NCI-H748 treated with DMSO at 0.1 percent for 48 hours (cell line): ENCODE measurements at places on chromosomes 1 and 21.

DNA sequence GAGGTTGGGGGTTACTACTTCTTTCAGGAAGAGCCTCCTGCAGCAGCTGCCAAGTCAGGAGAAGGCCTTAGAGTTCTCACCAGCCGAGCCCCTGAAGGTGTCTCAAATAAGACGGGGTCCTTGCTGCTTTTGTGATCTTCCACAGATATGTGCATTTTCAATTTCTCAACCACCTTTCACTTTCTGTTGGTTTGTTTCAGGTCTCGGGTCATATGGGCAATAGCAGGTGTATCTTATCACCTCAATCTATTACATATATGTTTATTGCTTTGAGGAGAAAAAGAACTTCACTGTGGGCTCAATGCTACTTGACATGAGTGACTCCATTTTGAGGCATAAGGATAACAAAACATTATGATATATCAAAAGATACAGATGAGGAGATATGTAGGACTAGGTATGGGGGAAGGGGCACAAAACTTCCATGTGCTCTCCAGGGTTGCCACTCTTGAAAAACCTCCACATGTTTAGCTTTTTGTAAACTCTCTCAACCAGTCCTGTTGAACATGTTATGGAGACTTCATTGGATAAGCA is 1171.4 kb upstream of the ADGRL2 start:
- no peak for DNase-seq

- DNase-seq, result no peak
Observed at GRCh38 chr21:27569831-27570230, 602.9 kb upstream of the ADAMTS5 start.

- DNase-seq, result no peak
Observed at GRCh38 chr1:73914951-73915350, 283.0 kb downstream of the LRRIQ3 start.

DNA sequence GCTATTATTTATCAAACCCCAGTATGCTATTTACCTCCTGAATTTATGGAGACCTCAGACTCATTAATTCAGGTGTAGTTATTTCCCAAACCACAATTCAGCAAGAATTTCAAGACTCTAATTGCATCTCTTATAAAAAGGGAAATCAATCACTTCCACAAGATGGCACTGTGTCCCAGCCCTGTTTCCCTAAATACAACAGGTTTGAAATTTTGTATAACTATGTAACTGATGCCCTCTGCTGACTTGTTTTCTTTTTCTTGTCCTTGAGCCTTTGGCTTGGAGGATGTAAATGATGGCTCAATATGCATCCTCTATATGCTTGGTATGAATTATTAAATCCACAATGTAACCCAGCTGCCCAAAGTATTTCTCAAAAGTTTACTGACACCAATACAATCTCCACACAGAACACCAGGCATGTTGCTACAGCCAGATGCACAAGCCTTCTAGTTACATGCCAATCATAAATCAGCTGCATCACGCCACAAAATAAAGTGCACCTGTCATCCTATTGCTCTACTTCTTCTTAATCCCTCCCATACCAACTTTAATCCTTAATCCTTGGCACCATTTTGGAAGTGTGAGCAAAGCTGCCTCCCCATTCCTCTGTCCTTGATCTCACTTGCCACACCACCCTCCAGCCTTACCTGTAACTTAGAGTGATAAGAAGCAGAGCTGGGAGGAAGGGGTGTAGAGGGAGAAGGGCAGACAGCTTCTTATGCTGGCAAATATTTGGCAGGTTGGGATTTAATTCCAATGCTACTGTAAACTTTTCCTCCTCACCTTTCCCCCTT is 9.0 kb downstream of the C1orf105 start:
- DNase-seq, result no peak

DNA sequence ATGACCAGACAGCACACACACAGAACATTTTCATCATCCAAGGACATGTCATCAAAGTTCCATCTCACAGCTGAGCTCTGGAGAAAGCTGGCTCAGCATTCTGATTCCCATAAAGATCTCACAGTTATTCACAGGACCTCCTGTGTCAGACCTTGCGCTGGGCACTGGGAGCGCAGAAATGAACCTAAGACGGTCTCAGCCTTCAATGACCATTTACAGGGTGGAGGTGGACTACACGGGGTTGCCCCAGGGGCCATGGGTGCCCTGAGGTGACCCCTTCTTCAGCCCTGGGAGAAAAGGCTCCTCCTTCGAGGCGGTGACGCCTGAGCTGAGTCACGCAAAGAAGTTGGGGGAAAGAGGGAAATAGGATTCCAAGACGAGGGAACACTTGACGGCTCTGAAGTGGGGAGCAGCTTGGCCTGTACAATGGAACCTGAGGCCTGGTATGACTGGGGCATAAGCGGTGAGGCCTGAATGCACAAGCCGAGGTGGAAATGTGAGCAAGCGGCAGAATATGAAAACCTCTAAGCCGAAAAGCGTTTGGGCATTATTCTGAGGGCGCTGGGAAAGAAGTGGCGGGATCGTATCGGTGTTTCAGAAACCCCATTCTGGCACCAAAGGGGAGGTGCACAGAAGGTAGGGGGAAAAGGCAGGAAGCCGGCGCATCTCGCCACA is 797 bp downstream of the CC2D1B start:
- DNase-seq, result no peak

DNA sequence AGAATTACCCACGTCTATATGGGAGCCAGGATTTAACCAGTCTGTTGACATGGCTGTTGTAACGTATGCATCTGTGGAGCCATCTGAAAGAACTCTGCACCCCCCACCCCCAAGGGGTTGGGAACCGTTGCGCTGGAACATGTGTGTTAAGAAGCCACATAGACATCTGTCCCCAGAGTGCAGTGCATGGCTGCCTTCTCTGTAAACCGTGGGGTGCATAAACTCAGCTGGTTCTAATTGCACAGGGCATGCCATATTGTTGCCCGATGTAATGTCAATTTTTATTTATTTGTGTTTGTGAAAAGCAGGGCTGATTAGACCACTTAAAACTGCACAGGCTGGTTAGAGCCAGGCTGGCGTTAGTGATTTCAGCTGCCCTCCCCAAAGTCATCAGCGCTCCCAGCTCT is 70.1 kb upstream of the ROR1 start:
- no peak for DNase-seq

DNA sequence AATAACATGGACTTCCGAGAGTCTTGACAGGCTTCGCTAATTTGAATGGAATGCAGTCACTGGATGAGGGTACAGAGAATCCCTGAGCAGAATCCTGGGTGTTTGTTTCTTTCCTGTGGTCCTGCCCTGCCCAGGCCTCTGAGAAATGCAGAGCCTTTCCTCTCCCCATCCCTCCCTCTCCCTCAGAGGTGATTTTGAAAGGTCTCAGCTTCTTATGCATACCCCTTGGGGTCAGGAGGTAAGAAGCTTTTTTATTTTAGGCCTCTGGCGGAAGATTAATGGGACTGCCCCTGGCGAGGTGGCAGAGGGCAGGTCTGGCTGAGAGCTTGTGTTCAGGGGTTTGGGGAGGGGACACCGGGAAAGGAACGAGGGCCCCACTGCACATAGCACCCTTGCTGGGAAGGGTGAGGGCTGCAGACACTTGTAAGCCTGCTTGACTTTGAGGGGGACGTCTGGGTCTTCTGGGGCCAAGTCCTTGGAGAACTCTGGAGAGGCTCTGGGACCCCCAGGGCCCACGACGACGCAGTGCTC is 116.5 kb upstream of the SLC45A1 start:
- no peak for DNase-seq

- no peak for DNase-seq
Observed at GRCh38 chr1:38027201-38028104, 14.9 kb downstream of the UTP11 start.

- DNase-seq, result no peak
Observed at GRCh38 chr1:234942012-234942332, 186.7 kb downstream of the TOMM20 start.

GRCh38 chr1:213719462-213719861 is 268.3 kb upstream of the PROX1 start:
- no peak for DNase-seq

DNA sequence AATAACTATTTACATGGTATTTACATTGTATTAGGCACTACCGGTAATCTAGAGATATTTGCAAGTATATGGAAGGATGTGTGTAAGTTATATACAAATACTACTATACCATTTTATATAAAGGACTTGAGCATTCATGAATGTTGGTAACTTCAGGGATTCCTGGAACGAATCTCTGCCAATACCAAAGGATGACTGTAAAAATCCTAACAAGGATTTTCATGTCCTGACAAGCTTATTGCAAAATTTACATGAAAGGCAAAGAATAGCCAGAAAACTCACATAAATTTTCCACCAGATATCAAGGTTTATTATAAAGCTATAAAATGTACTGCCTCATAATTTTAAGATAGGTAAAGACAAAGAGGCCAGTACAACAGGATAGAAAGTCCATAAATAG is 325.2 kb upstream of the NRIP1 start:
- no peak for DNase-seq

GRCh38 chr1:26827663-26828062 is 1.2 kb downstream of the ZDHHC18 start:
- no peak for DNase-seq

GRCh38 chr1:65409816-65410326 is 10.6 kb upstream of the LEPR start:
- DNase-seq, result no peak

- no peak for DNase-seq
Observed at GRCh38 chr1:68453060-68453670, 3.4 kb upstream of the RPE65 start.

- no peak for DNase-seq
Observed at GRCh38 chr1:17564458-17565393, 25.2 kb downstream of the ARHGEF10L start.

GRCh38 chr1:109094377-109094803 is 3.8 kb downstream of the TMEM167B start:
- no peak for DNase-seq

DNA sequence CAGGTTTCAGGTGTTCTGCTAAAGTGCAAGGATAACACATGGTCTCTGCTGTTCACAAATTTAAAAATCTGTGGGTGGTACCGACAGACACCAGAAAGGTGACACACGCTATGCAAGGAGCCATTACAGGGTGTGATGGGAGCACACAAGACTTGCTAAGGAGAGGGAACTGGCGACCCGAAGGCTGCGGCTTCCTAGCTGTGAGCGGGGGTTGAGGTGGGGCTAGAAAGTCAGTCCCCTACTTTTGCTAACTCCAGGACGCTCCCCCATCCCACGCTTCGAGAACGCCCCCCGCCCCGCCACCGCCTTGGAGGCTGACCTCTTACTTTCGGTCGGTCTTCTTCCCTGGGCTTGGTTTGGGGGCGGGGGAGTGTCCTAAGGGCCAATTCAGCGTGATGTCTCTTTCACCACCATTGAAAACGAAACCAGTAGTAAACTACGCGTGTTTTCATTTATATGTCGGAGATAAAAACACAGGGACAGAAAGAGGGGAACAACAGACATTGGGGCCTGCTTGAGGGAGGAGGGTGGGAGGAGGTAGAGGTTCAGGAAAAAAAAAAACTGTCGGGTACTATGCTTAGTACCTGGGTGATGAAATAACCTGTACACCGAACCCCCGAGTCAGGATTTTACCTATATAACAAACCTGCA is 1.1 kb downstream of the CKS1B start:
- no peak for DNase-seq
